ENCODE measurements at places on chromosomes 12 and 14.

GRCh38 chr12:99670635-99671034, 23.1 kb downstream of the GARIN6 start:
- DNase-seq: no peak

GRCh38 chr14:99155173-99156089, 116.6 kb downstream of the BCL11B start:
- no peak for DNase-seq

DNA sequence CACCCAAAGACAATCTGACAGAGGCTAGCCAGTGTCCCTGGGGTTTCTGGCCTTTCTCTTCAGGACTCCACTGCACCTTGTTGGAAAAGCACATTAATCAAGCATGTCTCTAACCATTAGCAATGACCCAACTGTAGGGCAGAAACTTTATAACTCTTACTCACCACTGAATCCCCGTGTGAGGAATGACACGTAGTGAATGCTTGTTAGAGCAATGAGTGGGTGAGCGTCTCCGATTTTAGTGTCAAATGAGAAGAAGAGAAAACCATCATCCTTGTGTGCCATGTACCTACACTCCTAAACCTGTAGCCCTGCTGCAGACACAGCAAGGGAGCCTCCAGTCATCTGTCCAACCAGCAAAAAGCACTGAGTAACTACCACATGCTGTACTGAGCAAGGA, 56.5 kb upstream of the GPR68 start:
- no peak for DNase-seq

GRCh38 chr14:59543873-59544272, 32.7 kb downstream of the CCDC175 start:
- DNase-seq: no peak

DNA sequence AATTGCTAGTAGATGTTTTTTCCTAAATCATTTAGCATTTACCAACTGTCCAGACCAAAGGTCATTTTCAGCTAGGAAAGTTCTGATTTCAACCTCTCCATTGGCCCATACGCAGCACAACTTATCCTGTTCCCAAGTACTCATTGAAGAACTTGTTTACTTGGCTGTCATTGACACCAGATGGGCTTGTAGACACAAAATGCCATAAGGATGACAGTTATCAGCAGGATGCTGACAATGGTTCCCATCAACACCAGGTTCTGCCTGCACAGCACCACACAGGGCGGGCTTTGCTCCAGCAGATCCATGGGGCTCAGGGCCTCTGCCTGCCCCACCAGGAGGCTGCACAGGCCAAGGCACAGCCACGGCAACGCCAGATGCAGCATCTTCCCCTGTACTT, 36.5 kb upstream of the TMPRSS12 start:
- no peak for DNase-seq

DNA sequence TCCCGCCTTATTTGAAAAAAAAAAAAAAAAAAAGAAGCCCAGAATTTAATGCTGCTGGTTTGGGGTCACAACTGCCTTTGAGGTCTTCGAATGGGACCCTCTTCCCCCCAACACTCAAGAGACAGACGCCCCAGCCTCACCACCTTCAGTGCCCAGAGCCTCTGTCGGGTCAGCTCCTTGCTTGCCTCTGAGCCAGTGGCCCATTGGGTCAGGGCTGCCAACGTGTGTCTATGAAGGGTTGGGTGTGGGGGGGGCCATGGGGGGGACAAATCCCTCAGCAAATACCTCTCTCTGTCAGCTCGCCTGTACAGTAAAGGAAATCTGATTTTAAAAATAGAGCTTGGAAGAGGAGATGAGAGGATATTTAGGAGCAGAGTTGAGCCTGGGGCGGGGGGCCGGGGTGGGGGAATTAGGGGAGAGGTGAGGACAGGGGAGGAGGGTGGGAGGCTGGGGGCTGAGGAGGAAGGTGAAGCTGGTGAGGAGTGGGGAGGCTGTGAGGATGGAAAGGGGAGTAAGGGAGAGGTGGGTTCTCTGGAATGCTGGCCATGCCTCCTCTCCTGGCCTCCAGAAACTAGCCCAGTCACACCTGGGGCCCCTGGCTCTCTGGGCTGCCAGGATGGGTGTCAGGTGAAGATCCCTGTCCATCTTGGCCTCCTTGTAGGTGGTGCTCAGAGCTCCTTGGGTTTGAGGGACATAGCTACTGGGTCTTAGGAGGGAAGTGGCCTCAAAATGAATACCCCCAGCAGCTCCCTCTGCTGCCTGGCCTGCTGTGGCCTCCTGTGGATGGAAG, 13.3 kb downstream of the RTL1 start:
- no peak for DNase-seq

DNA sequence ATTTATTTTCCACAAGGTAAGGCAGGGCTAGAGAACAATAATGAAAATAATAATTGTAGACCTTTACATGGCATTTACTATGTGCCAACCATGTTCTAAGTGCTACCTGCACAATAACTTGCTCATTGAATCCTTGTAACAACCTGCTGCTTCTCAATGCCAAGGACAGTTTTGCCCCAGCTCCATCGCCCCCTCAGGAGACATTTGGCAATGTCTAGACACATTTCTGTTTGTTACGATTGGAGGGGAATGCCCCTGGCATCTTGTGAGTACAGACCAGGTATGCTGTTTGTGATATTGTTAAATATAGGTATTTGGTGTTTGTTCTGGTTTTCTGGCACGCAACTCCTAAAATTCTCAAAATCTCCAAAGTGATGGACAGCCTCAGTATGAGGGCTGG, 8.1 kb upstream of the ATXN2 start:
- no peak for DNase-seq

- peak; percentile 38 for DNase-seq
Measured at GRCh38 chr12:116194935-116195431, 82.5 kb downstream of the MED13L start.

- no peak for DNase-seq
Measured at GRCh38 chr14:33916663-33917565, 34.0 kb downstream of the EGLN3 start.

DNA sequence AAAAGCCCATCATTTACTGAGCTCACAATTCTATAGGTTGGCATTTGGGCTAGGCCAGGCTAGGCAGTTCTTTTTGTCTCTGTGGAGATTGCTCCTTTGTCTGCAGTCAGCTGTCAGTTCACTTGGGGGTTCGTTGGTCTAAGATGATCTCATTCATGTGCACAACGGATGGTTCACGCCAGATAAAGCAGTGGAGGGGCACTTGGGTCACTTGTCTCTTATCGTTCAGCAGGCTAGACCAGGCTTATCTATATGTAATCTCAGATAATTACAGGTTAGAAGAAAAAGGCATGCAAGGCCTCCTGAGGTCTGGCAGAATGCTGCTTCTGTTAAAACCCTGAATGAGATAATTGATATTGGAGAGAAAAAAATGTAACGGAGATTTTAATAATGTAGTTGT, 119.0 kb upstream of the ATP2B1 start:
- DNase-seq: no peak

DNA sequence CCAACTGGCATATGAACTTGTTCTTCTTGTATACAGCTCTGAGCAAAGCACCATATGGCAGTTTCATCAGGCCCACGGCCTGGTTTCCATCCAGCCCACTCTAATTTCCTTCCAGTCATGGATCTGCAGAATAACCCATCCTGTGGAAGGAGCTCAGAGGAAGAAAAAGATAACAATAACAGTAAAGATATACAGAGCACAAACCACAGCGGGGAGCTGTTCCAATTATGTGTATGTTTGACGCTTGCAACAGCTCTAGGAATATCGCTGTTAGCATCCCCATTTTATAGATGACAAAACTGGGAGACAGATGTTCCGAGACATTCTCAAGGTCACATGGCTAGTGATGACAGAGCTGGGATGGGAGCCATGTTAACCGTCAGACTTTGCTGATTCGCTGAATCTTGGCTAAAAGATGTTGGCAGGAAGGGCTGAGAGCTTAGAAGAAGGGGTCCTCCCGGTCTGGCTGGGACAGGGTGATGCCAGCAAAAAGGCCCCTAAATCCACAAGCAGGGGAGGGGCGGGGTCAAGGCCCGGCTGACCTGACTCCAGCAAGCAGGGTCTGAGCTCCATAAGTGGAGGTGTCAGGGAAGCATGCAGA, 34.4 kb upstream of the CIPC start:
- no peak for DNase-seq

DNA sequence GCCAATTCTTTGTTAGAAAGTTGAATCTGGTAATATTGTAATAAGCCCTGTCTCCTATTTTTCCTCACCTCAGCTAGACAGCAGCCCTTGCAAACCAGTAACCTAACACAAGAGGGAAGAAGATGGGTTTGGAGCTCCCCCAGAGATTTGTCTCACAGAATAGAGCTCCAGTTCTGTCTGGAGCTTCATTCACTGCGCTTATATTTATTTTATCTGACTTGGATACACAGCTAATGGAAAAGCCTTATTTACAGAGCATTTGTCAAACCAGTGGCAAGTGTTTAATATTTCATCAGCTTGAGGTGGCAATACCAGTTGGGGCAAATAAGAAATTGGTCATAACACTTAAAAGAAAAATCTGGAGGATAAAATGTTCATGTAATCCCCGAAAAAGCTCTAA, 1094.0 kb downstream of the FSCB start:
- no peak for DNase-seq

DNA sequence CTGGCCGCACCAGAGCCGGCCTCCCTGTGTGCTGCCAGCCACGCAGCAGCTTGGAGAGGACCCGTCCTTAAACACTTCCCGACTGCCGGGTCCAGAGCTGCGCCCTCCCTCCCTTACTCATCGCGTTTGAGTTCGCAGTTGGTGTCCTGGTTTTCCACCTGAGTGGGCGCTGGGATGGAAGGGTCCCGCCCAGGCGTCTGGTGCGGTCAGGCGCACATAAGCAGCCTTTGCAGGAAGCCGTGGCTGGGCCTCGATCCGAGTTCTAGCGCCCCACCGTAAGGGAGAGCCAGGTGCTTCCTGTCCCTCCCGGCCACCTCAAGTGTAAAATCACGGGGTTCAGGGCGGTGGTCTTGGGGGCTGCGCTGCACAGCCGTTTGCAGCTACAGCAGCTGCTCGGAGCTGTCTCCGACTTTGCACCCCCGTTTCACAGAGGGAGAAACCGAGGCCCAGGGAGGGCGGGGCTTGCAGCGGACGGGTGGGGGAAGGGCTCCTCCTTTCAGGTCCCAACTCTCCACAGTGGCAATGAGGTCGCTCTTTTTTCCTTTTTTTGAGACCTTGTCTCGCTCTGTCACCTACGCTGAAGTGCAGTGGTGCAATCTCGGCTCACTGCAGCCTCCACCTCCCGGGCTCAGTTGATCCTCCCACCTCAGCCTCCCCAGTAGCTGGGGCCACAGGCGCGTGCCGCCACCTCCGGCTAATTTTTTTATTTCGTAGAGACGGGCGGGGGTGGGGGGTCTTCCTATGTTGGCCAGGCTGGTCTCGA, 51.3 kb downstream of the LRCOL1 start:
- DNase-seq: no peak

GRCh38 chr12:57616383-57617101, 5.3 kb downstream of the ARHGEF25 start:
- DNase-seq: no peak

DNA sequence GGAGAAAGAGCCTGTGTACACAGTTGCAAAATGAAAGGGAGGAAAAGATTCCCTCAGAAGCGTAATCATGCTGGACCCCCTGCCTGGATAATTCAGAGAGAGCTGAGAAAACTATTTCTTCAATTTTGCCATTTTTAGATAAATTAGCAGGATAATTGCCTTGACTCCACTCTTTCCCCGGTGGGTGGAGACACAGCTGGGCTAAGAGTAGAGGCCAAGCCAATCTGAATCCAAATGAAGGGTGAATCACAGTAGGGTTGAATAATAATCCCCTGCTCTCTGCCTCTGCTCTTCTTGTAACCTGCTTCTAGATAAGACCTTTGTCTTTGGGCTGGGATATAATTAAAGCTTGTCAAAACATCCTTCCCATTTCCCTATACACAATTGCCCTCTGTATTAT, 150.1 kb downstream of the CAPZA3 start:
- DNase-seq: no peak

- no peak for DNase-seq
Measured at GRCh38 chr12:52139579-52140062, 52.2 kb downstream of the KRT80 start.

GRCh38 chr12:51126297-51126696, 42.9 kb upstream of the CSRNP2 start:
- no peak for DNase-seq

DNA sequence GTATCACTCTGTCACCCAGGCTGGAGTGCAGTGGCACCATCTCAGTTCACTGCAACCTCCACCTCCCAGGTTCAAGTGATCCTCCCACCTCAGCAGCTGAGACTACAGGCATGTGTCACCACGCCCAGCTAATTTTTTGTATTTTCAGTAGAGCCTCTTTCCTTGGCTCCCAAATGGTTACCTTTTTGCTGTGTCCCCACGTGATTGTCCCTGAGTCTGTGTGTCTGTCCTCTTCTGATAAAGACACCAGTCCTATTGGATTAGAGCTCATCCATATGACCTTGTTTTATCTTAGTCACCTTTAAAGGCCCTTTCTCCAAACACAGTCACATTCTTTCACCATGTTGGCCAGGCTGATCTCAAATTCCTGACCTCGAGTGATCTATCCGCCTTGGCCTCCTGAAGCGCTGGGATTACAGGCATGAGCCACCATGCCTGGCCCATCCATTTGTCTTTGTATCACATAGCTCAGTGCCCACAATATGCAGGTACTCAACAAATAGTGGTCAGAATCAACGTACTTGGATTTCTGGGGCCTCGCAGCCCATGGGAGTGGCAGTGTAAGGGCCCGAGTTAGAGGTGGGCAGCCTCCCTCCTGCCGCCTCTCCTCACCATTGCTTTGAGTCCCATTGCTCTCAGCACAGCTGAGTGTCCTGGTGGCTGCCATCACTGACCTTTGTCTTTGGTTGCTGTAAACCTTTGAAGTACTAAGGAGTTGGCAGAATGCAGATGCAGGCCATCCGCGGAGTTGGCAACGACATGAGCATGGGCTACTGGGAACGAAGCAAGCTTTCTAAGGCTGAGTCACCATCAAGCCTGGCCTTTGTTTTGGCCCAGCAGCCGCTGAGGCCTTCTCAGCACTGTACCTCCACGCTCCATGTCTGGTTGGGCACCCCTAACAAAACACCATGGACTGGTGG, 9.3 kb downstream of the TPCN1 start:
- DNase-seq: no peak

DNA sequence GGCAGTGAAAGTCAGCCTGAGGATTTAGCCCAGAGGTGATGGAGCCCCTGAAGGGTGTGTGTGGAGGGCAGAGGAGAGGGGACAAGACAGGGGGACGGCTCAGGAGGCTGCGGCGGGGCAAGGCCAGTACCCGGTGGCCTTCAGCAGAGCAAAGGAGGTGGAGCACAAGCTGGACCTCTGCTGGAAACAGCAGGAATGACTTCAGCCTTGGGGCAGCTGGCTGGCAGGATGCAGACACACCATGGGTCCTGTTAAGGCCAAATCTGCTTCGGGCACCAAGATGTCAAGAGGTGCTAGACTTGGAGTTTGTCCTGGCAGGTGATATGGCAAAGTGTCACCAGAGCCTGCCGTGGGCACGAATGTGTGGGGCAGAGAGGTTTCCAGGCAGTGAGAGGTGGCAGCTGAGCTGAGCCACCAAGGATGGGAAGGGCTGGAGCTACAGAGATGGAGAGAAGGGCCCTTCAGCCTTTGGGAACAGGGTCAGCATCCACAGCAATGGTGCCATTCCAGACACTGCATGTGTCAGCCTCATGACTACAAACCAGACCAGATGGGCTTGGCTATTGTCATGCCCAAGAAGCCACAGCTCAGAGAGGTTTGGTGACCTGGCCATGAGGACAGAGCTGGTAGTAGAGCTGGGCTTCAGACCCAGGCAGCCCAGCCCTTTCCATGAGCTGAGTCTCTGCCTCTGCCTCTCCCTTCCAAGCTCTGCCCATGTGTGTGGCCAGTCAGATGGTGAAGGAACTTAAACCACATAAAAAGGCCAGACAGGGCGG, 91.9 kb downstream of the LGMN start:
- no peak for DNase-seq
